Peyer's patch (tissue), 4 donors: ENCODE measurements at places on chromosomes 1 and 21. TPM values are rescaled to one million over a fixed set of nuclear protein-coding genes. Genes with fewer than 3 reads are reported as not detected.

DNA sequence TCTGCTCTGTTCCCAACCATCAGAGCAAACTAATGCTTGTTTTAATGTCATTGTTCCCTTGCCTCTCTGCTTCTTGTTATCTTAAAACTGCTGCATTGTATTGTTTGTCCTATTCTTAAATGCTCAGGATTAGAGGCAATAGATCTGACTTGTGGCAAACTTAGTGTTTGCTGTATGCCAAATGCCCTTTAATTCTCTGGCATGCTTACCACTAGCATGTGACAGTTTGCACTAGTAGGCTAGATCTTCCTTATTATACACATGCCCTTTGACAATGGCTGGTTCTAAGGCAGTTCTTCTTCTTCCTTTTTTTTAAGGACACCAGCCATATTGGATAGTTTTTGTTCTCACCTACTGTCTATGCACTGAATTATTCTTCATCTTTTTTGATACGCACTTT lies 30.1 kb downstream of the PALMD start:
- no peak for DNase-seq

Gene SOX13
- 46.1 TPM for total RNA-seq

- peak; percentile 22 for DNase-seq
Measured at GRCh38 chr1:17314491-17314971, 6.5 kb downstream of the PADI4 start.

Gene LCE1D
- not detected for total RNA-seq

DNA sequence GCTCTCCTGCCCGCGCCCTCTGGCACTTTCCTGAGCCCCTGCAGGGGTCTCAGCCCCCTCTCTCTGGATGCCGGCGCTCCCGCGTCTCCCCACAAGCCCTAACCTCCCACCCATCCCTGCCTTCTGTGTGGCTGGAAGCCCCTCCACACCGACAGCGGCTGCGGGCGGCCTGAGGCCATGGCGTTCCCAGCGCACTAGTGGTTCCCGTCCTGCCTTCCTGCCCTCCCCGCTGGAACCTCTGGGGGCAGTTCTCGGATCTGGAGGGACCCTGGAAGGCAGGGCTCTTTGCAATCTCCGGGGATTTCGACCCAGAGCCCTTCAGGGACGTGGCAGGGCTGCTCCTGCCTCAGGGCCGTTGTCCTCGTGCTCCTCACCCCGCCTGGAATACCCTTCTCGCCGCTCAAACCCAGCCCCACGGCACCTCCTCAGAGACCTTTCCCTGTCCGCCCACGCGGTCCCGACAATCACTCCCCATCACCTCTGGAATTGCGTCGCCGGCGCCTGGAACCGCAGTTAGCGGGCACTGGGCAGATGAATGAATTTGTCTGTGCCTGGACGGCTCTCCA lies 493 bp upstream of the ESPN start:
- no peak for DNase-seq

Gene PGLYRP3
- total RNA-seq, result not detected

Gene COL18A1
- 85.0 TPM for total RNA-seq

DNA sequence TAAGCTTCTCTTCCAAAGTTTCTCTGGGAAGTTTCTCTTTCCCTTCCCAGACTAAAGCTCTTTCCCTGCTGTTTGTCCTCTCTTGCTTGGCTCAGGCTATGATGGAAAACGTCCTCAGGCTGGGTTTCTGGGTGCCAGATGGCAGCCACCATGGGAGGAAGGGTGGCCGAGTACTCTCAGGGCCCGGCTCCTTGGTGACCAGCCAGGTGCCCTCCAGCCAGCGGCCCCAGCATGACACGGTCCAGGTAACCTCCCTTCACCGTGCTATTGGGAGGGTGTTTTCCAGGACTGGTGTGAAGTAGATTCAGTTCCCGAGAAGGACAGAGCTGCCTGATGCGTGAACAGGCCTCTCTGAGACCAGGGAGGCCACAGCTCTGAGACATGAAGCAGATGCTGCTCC lies 60.3 kb downstream of the KIF26B start:
- DNase-seq, result no peak
